Left colon (tissue), 2 donors: ENCODE measurements at places on chromosomes 4 and X. TPM values are rescaled to one million over a fixed set of nuclear protein-coding genes. Genes with fewer than 3 reads are reported as not detected.

Gene CCNI
- 182 TPM for total RNA-seq

Gene FRMD7
- not detected for total RNA-seq

Gene CLDN22
- total RNA-seq: not detected

Gene TCEANC
- 4.3 TPM for total RNA-seq

Gene UGT2B15
- 85.7 TPM for total RNA-seq

Gene COMMD8
- 16.8 TPM for total RNA-seq

Gene TRPC3
- 1.1 TPM for total RNA-seq

Gene RAB41
- total RNA-seq: 0.34 TPM

Gene PCDH10
- total RNA-seq: 0.12 TPM

Gene PARM1
- 266 TPM for total RNA-seq

- DNase-seq: no peak
Observed at GRCh38 chrX:13778916-13779315, 38.0 kb downstream of the GPM6B start.

DNA sequence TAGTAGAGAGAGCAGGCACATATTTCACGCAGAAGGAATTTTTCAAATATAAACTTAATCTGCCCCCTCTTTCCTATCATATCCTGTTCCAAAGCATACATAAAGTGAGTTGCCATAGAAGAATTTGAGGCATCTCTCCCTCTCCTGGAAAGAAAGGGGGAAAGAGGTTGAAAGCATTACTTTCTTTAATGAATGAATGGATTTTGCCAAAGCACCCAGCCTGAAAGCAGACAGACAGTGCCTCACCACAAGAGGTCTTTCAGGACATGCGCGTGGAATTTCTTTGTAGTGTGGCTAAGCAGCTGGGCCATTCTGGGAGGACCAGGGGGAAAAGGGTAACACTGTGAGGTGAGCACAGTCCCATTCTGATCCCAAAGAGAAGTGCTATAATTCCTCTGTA is 651.4 kb downstream of the IQCM start:
- no peak for DNase-seq

- no peak for DNase-seq
Observed at GRCh38 chr4:164442180-164442579, 311.8 kb upstream of the SMIM31 start.

DNA sequence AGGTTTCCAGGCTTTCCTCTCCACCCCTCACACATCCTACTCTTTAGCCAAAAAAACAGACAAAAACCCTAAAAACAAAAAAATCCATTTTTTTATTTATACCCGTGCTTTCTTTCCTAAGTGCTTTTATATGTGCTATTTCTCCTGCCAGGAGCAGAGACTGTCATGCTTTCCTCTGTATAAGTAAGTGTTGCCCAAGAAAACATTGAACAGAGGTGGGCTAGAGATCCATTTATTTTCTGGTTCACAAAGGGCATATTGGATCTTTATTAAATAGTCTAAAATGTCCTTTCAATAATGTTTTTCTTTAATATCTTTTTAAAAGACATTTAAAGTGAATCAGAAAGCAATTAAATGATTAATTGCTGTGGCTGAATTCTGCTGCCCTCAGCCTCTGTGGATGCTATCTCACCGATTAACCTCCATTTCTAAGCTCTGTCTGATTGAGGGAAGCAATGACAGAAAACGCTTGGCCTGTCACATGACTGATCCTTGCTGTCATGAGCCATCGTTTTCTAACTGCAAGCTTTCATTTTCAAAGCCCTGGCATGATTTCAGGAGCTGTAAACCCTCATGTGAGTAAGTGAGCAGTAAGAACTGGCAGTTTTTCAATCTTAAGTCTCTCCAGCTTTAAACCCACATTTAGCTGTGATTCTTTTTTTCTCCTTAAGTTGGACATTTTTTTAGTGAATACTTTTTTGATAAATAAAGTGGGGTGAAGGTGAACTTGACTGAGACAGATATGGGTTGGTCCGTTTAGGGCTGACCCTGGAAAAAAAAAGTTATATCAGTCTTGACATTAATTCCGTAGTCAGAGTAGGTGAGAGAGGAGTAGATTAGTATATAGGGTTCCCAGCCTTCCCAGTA is 180.7 kb upstream of the PGRMC2 start:
- DNase-seq: peak; percentile 35

- no peak for DNase-seq
Observed at GRCh38 chr4:138595171-138595570, 353.0 kb upstream of the SLC7A11 start.

DNA sequence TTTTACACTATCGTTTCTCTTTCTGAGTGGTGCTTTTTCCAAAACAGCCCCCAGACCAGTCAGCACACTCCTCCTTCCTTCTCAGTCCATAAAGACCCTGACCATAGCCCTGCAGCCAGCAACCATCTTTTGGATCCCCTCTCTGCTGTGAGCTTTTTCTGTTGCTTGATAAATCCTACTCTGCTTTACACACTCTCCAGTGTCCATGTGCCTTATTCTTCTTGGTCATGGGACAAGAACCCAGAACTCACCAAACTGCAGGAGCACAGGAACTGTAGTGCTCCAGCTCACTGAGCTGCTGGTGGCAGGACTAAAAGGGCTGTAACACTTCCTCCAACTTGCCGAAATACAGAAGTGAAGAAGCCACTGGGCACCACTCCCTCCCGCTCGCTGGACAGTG is 32.5 kb downstream of the COX18 start:
- DNase-seq: no peak

GRCh38 chr4:186307916-186308315 is 41.9 kb downstream of the F11 start:
- no peak for DNase-seq

- no peak for DNase-seq
Observed at GRCh38 chr4:137065311-137065710, 467.0 kb downstream of the PCDH18 start.

GRCh38 chr4:149555146-149555545 is 260.5 kb downstream of the IQCM start:
- no peak for DNase-seq

DNA sequence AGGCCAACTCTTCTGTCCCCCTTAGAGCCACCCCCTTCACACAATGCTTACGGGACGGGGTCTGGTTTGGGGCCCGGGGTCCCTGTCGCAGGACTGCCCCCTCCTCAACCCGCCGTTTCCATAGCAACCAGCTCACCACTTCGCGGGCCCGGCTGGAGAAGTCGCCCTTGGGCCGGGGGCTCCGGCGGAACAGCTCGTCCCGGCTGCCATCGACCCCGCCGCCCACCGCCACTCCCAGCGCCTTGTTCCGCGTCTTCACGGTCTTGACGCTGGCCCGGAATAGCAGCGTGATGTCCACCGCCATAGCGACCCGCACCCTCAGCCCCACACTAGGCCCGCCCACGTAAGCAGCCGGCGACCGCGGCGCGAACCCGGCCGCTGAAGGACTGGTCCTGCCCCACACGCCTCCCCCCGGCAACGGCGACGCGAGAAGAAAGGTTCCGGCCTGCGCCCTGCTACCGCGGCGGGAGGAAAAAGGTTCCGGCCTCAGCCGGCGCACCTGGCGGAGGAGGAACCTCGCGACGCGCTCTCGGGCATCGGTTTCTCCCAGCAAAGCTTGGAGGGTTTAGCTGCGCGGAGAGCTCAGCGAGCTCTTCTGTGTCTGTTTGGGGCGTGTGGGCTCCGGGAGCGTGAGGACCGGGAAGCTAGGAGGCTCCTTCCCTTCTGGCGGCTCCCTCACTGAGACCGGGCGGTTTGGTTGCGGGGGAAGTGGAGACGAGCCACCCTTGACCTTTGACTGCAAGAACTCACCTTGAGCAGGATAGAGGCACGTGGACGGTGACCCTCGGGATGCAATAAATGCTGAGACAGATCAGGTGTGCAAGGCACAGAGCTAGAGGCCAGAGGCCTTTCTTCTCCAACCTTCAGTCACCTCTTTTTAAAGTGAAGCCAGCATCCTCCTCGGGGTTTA is at the start of gene STX18:
Gene STX18 (minus strand): TSS at position 388 of the 910 bp plus-strand sequence. CDS start 84 bp downstream, at position 304.
- DNase-seq: peak; percentile 90

GRCh38 chr4:31548021-31548420 is 827.9 kb downstream of the PCDH7 start:
- DNase-seq: no peak

DNA sequence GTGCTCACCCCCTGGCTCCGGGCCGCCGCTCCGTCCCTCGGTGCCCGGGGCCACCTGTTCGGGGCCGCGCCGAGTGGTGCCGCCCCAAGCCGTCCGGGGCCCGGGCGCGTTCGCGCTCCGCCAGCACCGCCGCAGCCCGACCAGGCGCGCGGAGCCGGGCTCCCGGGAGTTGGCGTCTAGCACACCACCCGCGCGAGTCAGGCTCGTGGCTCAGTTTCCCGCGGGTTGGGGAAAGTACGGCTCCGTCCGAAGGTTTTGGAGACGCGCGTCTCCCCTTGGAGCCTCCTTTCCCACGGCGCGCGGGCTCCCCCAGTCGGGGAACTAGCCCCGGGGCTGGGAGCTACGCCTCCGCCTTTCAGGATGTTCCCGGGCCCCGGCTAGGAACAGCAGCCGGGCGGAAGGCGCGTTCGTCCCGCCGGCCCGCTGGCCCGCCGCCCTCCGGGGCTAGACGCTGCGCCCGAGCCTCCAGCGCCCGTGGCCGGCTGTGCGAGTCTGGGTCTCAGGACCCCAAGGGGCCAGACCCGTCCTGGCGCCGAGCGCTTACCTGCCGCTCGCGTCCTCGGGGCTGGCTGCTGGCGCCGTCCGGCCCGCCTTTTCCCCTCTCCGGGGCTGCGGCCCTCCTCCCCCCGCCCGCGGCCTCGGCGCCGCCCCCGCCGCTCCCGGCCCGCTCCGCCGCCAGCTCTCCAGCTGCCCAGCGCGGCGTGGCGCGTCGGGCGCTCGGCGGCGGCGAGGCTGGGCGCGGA is at the start of gene ADGRG2:
Gene ADGRG2 (minus strand): TSS at position 571 of the 743 bp plus-strand sequence. CDS start 53,634 bp downstream, outside the sequence.
- DNase-seq: no peak

- no peak for DNase-seq
Observed at GRCh38 chrX:48942895-48943294, 14.5 kb downstream of the OTUD5 start.

DNA sequence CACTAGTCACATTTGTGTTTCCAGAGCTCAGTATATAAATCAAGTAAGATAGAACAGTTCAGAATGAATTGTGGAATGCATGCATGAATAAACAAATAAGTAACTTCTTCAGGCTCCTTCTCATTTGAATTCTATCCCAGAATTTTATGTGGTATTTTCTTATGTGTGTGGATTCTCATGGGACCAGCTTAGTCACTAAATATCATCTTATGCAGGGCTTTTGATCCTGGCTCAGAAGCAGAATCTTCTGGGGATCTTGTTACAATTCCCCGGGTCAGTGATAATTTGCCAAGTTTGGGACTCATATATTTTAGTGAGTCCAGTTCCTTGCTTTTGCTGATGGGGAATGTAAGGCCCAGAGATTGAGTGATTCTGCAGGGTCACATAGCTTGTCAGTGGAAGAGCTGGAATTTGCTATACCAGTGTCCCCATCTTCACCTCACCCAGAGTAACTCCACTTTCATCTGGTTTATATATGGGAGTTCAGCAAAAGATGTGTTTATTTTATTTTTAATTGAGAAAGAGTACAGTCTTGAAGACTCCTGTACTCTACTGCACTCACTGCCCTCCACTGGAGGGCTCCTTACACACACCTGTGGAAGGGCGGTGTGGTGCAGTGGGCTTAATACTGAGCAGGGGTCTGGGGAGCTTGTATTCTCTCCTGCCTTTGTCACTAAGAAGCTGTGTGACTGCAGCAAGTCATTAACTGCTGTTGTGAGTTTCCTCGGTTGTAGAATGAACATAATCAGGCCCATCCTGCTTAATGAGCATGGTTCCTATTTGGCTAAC is 198.2 kb upstream of the CXorf66 start:
- no peak for DNase-seq

DNA sequence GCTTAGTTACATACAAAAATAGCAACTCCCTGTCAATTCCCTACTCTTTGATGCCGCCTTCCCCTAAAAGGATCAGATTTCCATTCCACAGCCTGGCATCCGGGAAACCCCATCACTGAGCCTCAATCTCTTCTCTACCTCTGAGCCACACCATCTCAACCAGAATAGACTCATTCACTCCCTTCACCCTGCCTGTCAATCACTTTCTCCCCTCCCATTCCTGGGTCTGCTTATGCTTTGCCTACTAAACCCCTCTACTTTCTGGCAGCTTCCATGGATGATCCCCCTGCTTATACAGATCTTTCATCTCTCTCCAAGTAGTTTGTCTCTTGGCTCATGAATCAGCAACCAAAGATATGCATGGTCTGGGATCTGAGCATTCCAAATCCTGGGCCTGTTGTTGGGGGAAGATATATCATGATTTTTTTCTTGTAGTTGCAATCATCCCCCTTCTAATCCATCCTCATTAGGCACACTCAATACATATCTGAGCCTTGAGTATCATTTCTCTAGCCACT is 2.6 kb downstream of the AMER1 start:
- DNase-seq: no peak

GRCh38 chrX:118631586-118631985 is 95.8 kb upstream of the IL13RA1 start:
- no peak for DNase-seq

GRCh38 chrX:105515561-105515960 is 295.1 kb upstream of the TEX13A start:
- DNase-seq: no peak

DNA sequence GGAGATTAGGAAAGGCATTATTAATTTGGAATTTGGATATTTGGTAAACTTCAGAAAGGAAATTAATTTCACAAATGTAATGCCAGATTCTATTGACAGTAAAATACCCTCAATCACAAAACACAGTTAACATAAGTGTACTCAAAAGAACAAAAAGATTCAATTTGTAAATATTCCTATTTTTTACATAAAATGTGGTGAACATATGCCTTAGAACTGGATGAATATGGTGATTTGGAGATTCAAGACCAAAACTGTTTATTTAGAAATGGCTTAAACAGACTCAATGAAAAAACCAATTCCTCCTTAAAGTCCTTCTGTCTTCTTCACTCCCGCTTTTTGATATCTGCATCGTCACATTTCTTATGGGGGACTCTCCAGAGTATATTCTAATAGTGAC is 417.6 kb upstream of the TENM3 start:
- no peak for DNase-seq

DNA sequence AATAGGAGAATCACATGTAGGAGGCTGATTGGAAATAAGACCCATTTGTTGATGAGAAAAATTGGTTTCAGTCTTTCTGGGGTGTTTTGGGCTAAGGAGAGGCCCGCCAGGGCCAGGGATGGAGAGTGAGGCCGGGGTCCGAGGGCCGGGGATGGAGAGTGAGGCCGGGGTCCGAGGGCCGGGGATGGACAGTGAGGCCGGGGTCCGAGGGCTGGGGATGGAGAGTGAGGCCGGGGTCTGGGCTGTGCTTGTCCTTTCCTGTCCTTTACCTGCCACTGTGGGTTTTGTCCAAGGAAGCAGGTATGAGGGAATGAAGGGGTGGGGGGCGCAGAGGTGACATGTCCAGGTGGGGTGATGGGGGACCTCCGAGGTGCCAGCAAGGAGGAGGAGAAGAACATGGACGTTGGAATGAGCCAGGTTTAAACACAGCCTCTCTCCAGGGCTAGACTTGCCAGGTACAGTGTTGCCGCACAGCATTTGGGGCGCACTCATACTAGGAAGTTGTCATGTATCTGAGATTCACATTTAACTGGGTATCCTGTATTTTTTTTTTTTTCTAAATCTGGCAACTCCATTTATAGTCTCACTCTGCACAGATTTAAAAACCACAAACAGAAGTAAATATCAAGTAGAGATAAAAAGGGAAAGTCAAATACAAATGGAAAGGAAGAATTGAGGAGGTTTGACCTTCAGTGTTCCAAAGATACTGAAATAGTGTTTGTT is 8.8 kb downstream of the RGS12 start:
- no peak for DNase-seq
